ENCODE measurements at places on chromosomes 12 and 14.

- no peak for DNase-seq
- no peaks in the 10 kb centered on the region for H3K36me3 ChIP-seq
- H3K4me1 ChIP-seq = peaks cover 33% of the 10 kb centered on the region
These were observed 138.1 kb upstream of the HIF1A start for GRCh38 chr14:61557262-61557661.

DNA sequence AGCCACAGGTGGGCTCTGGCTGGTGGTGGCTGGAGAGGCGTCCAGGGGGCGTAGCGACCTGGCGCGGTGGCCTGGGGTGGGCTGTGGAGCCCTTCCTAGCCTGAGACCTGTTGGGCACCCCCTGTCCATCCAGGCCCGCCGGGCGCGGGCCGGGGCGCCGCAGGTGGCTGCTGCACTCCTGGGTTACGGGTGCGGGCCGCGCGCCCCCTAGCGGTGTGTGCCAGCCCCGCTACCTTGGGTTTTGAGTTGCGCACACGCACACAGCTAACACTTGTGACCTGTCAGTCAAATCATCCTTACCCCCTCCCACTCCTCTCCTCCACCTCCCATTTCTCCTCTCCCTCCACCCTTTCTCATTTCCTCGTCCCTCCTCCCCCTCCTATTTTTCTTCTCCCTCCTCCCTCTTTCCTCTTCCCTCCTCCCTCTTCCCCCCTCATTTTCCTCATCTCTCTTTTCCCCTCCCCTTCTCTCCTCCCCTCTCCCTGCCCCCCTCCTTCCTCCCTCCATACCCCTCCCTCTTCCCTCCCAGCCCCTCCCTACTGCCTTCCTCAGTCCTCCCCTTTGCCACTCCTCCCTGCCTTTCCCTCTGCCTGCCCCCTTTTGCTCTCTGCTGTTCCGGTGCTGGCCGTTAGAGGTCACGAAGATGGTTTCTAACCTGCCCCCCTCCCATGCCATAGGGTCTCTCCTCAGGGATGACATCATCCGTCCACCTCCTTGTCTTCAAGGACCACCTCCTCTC lies 2.3 kb downstream of the MEG3 start:
- peak overlapping the region; percentile 90 for H3K4me3 ChIP-seq
- DNase-seq = peak; percentile 72
- H3K27me3 ChIP-seq = peaks cover 30% of the 10 kb centered on the region
- H3K27ac ChIP-seq = no peak overlapping the region

- peak overlapping the region; percentile 25 for H3K27ac ChIP-seq
- peak overlapping the region; percentile 99 for H3K4me3 ChIP-seq
- peaks cover 25% of the 10 kb centered on the region for H3K36me3 ChIP-seq
- peaks cover 49% of the 10 kb centered on the region for H3K4me1 ChIP-seq
- no peaks in the 10 kb centered on the region for H3K27me3 ChIP-seq
- no peak for DNase-seq
These were observed 3.2 kb downstream of the PPP1CC start for GRCh38 chr12:110739488-110739887.

- H3K4me3 ChIP-seq = no peak overlapping the region
- peaks cover 15% of the 10 kb centered on the region for H3K4me1 ChIP-seq
- DNase-seq = no peak
- H3K27me3 ChIP-seq = 0 out of 2 replicates have a peak, but pooled peaks cover 2% of the 10 kb centered on the region
These were observed 76.0 kb downstream of the C12orf75 start for GRCh38 chr12:105406497-105406896.

DNA sequence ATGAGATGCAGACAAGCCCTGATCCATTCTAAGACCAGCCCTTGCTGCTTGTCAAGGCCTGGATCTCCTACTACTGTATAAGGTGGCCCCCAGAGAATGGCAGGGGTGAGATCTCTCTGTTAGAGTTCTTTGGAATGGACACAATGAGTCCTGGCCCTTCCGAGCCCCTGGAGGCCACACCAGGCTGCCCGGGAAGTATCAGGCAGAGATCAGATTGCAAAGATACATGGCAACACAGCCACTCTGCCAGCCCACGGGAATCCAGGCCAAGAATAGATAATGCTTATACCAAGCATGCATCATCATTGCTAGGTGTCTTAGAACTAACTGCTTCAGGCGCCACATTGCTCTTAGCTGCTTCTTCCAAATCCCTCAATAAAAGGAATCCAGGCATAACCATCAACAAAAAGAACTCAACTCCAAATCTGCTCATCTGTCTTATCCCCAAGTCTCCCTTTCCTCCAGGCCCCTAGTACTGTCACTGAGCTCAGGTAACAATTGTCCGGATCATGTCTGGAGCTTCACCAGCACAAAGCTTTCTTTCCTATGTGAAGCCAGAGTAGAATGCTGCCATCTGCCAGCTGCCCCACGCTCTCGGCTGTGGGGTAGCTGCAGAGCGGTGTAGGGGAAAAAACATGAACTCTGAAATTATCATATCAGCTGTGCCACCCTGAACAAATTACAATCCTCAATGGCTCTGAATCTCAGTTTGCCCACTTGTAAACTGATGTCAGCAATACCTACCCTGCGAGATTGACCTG lies 5.5 kb upstream of the VASH1 start:
- H3K4me3 ChIP-seq = no peak overlapping the region
- no peak overlapping the region for H3K27ac ChIP-seq
- peaks cover 3% of the 10 kb centered on the region for H3K4me1 ChIP-seq
- peaks cover 42% of the 10 kb centered on the region for H3K27me3 ChIP-seq
- no peaks in the 10 kb centered on the region for H3K36me3 ChIP-seq
- no peak for DNase-seq

- peak overlapping the region; percentile 96 for H3K27ac ChIP-seq
- H3K4me1 ChIP-seq = peaks cover 55% of the 10 kb centered on the region
- peaks cover 31% of the 10 kb centered on the region for H3K36me3 ChIP-seq
These were observed 1.7 kb downstream of the MGST1 start for GRCh38 chr12:16349131-16349460.

All from WTC11 (cell line).